NCI-H1694 (cell line): ENCODE measurements at places on chromosomes 7 and 10.
A peak's percentile ranks its signal among the peaks of the same experiment; 100 is the strongest.

GRCh38 chr7:66188645-66189044 is 16.5 kb upstream of the TPST1 start:
- no peak for DNase-seq

GRCh38 chr7:8684426-8684825 is 251.0 kb downstream of the NXPH1 start:
- no peak for DNase-seq

DNA sequence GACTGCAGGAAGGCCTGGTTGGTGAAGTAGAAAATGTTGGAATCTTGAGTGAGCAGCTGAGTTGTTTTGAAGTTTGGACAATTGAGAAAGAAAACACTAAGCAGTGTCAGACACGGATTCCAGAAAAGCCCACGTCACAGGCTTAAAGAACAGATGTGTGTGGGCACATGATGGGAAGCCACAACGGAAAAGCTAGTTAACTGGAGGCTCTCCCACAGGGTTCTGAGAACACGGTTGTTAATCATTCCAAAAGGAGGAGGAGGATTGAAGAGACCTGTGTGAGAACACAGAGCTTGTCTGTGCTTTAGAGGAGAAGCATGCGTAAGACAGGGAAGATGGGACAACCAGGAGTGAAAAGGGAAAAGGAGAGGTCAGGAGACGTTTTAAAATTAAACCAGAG is 42.6 kb downstream of the SHH start:
- no peak for DNase-seq

DNA sequence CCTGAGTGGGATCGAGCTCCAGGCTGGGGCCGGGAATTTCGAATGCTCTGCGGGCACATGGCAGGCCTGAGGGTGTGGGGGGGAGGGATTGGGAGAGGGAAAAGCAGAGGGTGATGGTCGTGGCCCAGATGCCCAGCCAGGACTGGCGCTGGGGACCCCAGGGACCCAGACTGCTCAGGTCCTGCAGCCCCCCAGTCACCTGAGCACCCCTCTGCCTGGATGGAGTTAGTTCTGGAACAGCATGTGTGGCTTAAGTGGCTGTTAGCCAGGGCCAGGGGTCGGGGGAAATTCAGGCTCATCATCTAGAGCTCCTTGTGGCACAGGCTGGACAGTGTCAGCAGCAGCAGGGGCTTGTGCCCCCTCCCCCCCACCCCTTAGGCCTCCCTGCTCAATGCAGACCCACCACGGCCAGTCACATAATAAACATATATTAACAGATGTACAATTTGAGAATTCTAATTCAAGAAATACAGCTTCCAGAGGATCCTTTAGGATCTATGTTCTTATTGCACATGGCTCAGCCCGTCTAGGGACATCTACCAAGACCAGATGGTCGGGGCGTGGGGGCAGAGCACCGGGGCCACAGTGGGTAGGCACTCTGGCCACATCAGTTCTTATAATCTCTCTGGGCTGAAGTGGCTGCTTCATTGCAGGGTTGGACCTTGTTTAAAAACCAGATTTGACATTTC is 22.2 kb downstream of the DNAJB12 start:
- no peak for DNase-seq

DNA sequence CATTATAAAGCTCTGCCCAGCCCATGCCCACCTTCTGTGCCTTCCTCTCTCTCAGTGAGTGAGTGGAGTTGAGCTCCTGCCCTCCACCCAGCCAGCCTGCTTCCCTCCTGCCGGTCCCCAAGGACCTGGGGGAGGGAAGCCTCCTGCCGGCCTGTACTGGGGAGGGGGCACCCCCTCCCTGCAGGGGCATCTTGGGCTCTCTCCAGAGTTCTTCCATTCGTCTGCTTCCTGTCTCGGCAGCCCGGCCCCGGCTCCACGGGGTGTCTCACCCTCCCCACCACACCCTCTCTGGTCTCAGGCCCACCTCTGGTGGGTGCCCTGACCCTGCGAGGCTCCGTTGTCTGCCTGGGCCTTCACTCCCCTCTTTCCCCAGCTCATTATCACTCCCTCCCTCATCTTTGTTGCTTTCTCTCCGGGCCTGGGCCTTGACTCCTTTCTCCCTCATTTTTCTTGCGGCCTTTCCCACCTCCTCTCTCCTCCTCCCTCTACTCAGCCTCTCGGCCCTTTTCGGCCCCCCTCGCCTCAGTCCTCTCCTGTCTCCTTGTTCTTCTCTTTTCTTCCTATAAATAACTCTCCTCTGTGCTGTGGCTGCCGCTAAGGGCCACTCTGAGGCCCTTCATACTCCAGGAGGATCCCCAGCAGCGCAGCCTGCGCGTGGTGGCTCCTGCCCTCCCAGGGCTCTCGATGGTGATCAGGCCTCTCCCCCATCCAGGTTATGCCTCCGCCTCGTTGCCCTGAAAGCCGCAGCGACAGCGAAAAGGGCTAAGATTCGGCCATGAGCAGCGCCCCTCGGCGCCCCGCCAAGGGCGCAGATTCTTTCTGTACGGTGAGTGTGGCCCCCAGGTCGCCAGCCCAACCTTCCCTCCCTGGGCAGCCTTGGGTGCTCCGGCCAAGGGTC is 2.1 kb downstream of the SLC4A2 start:
- DNase-seq = no peak

DNA sequence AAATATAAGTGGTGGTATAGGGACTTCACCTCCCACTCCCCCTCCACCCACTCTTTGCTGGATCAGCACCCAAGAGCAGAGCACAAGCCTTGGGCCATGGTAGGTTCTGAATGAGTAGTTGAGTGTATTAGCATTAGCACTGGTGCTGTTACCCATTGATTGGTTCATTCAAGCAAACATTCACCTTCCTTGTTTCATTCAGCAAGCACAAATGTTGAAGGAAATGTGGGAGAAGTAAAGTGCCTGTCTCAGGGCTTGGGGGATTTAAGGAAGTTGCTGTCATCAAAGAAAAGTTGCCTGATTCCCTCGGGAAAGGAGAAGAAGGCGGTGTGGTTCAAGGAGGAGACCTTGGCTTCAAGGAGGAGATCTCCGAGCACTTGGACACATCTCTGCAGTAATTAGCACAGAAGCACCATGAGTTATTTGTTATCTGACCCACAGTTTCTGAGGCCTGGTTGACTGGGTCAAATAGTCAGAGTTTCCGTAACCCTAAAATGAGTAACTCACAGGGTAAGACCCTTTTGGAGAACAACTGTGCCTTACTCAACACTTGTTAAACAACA is 17.3 kb downstream of the IL2RA start:
- DNase-seq = no peak

DNA sequence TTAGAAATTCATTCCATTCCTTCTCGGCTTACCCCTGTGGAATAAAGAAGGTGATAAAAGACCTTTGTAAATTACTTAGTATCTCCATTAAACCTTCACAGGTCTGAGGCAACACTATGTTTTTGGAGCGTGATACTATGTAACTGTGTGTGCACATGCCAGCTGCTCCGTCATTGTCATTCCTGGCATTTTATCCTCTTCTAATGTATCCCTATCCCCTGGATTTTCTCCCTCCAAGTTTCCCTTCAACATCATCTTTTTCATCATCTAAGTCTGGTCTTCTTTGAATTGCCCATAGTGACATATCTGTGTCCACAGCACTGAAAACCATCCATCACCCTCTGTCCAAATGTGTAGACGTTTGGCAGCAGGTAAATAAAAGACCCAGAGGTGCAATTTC is 125.7 kb downstream of the TEX36 start:
- DNase-seq = no peak

DNA sequence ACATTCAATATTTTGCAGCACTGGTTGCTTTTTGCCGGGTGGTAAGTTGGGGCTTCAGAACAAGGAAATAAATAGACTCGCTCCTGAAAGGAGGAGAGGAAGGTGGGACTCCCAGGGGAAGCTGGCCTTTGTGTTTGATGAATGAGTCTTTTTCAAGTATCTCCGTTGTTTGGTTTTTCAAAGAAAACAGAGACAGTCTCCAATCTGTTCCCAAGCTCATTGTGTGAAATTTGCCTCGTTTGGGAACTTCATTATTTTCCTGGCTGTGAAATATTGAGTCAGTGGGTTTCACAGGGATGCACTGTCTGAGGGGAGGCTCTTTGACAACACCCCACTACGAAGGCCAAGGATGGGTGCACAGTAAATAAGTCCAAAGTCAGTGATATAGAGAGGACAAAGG is 38.7 kb upstream of the KIAA1217 start:
- no peak for DNase-seq

DNA sequence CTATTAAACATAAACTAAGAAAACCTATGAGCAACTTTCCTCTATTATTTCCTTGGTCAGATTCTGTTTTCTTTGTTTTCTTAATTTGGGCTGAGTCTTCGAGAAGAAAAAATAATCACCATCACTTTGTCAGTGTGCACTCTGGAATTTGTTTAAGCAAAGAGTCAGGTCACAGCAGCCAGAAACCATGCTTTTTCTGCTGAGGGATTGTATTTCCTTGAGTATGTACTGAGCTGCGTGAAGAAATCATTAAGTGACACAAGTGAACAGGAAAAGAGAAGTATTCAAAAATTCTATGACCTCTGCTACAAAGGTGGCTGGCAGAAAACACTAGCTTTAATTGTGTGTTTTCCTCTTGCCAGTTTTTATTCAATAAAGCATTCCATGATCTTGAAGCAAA is 249.6 kb downstream of the VTI1A start:
- DNase-seq = no peak

DNA sequence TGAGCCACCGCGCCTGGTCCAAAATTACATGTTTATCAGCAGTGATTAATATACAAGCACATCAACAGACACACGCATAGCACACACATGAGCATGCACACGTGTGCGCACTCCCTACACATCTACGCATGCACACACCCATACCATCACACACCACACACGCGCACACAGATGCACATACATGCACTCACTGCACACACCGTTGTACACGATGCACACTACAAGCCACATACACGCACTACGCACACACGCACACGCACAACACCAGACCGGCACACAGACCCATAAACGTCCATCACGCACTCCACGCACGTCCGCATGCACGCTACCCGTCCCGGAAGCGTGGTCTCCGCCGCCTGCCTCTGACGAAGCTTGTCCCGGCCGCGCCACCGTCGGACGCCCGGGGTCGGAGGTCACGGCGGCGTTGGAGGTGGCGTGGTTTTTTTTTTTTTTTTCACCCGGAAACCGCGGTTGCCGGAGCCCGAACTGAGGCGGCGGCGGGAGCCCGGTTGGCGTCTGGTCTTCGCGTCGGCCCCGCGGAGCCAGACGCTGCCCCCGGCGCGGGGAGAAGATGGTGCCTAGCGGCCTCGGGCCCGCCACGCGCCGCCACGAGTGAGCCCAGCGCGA is at the start of gene TMEM248:
TSS of gene TMEM248 (plus strand) at position 457 of the 627 bp plus-strand sequence. CDS start 20,641 bp downstream, outside the sequence.
- DNase-seq = peak; percentile 52

- DNase-seq = no peak
Measured at GRCh38 chr7:108145401-108145800, 15.2 kb upstream of the LAMB4 start.

- no peak for DNase-seq
Measured at GRCh38 chr7:44636926-44637325, 30.5 kb downstream of the OGDH start.

DNA sequence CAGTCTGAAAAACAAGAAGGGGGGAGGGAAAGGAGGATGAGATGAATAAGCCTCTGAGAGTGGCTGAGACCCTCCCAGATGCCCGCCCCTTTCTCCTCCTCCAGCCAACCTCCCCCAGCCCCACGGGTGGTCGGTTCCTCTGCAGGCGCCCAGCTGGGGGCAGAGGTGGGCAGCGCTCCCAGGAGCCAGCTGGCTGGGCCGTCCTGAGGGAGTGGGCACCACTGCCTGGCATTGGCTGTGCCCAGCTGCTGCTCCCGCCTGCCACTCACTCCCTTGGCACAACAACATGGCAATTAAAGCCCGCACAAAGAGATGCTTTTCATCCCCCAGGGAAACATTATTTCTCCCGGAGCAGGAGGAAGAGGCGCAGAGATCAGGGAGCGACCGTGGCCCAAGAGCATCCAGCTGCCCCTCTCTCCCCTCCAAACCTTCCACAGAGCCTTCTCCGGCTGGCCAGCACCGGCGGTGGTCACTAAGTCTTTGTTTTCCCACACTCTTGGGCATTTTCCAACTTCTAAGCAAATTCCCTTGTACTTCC is 107.2 kb downstream of the SPDYE5 start:
- DNase-seq = peak; percentile 92

GRCh38 chr10:3740157-3740871 is 44.7 kb downstream of the KLF6 start:
- no peak for DNase-seq

GRCh38 chr7:88201305-88201704 is 18.5 kb downstream of the SRI start:
- DNase-seq = no peak
